ENCODE measurements at places on chromosomes 3 and 15.

- DNase-seq = no peak
Measured at GRCh38 chr3:17645074-17645698, 97.2 kb downstream of the TBC1D5 start.

DNA sequence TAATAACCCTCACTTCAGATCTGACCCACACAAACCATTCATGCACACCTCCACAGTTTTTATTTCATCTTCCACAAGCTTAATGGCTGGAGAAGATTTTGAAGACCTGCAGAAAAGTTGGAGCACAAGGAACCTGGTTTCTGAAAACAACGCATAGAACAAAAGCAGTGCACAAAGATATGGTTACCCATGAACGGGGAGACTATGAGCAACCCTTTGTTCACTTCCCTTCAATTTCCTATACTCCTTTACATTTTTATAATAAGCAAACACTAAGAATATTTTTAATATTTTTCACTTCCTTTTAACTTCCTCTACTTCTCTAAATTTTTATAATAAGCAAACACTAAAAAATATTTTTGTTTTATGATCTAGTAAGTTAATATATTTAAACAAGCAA is 103.5 kb upstream of the UBE2E2 start:
- DNase-seq = no peak

DNA sequence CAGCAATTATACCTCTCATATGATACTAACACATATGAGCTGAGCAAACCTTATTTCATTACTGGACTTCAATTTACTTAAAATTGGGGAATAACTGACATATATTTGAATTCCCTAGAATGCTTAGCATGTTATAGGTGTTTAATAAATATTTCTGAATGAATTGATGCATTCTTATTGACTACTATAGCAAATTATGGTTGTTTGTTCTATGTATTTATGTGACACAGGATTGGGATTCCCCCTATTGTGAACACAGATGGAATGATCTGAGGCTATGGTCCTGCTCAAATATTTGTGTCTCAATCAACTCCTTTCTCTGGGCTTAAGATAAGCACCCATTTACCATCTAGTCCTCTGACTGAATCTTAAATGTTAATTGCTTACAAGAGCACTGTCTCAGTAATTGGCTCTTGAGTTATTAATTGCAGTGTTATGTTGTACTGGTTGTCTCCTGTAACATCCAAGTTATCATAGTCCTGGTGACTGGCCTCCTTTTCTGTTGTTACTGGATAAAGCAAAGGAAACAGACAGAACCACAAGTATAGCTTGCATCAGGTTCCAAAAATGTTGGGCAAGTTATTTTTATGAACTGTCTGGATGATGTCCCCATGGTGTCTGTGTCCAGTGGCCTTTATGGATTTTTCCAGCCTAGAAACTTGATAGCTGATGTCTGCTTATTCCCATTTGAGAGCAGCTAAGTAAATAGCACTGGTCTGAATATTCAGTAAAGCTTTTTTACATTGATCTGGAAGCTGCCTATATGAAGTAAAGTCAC is 2.3 kb upstream of the UACA start:
- DNase-seq = no peak

DNA sequence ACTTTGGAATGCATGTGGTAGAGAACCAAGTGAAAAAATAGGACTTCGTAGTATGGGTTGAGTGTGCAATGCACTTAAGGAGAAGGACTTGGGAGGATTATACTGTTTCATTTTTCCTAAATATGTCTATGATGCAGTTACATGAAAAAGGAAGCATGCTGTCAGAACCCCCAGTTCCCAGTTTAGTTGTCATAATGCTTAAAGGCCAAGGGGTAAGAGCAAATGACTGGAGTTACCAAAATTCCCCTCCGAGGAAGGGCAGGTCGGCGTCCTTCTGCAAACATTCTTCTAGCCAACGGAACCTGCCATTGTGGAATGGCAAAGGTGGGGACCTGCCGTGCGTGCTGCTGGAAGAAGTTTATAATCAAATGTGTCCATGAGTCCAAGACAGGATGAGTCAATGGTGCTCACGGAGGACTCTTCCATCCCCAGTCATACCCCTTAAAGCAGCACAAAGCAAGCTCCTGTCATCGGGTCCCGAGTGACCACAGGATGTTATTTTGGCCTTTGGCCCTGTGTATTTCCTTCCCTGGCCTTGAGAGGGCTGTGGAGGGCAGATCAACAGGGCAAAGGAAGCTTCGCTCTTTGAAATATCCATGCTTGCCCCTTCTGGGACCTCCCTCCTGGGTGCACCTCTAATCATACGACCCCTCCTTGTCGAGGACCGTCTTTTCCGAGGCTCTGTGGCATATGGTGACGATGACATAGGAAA is 93.2 kb downstream of the SLCO3A1 start:
- no peak for DNase-seq

- no peak for DNase-seq
Measured at GRCh38 chr3:127719369-127719768, 46.6 kb downstream of the ABTB1 start.

DNA sequence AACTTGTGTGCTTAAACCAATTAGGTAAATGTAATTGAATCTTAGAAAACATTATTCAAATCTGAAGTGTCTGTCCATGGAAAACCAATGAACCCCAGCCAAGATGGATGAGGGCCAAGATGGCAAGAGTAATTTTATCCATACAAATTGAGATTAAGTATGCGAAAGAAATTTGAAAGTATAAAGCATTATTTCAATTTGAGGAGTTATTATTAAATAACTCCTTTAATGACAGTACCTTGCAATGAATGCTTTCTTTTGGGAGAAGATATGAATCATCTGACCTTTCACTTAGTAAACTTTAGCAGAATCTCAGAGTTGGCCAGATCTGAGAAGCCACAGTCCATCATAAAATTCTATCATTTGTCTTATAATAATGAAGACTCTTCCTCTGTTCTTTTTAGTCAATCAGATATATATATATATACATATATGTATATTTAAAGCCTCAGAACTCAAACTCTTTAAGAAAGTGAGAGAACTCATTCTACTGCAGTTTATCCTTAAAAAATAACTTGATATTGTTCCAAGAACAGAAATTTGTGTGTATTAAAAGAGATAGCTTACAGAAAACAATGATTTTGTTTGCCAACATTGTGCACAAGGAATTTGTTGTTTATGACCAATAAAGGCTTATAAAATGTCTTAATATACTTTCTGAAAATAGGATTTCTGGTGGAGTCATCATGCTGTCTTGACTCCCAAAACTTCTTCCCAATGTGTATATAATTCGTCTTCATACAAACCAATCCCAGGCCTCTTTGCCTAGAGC is 434.8 kb upstream of the THBS1 start:
- no peak for DNase-seq

- DNase-seq = no peak
Measured at GRCh38 chr15:64341961-64342360, 14.0 kb downstream of the CSNK1G1 start.

DNA sequence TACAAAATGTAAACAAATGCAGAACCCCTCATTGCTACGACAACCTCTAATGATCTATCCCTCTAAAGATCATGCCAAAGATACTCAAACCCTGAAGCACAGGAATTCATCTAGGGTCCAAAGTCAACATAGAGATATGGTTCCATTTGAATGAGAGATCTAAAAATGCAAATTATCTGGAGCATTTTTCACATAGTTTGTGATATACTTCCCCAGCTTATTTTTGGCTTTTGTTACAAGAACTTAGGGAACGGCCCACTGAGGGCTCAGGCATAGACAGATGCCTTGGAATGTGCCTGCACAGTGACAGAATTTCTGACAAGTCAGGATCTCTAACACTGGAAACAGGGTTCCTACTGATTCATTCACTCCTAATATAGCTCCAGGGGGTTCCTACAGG is 258.9 kb upstream of the THBS1 start:
- DNase-seq = no peak

GRCh38 chr3:162704799-162705385 is 1208.3 kb downstream of the OTOL1 start:
- DNase-seq = no peak

- no peak for DNase-seq
Measured at GRCh38 chr15:77831986-77832385, 199.3 kb upstream of the LINGO1 start.

DNA sequence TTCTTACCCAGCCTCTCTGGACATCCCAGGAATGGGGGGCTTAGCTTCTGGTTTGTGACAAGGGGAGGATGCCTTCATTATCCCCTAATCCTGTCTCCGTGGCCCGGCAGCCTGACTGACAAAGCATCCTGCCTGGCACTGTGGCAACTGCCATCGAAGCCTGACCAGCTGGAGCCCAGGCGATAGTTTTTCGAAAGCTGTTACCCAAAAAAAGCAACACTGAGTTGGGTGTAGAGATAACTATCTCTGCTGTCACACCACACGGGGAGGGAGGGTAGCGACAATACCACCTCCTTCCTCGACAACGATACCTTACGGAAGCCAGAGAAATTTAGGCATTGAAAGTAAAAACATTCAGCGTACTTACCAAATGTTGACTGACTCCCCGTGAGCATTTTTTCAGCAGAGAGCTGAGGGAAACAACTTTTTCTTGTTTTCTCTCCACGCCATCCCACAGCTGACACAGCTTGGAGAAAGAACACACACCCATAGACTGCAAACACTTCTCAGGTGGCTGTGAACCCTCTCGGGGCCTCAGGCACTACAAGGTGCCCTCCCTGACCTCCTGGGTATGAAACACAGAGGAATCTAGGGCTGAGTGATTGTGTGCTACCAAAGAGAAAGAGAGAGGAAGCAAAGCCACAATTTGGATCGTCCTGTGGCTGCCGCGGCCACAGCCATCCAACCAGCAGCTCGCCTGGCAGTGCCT is 361.9 kb upstream of the ICE2 start:
- DNase-seq = no peak

- no peak for DNase-seq
Measured at GRCh38 chr15:74290645-74291044, 54.5 kb downstream of the CCDC33 start.

GRCh38 chr15:51403072-51403878 is 61.8 kb downstream of the GLDN start:
- DNase-seq = peak; percentile 46

DNA sequence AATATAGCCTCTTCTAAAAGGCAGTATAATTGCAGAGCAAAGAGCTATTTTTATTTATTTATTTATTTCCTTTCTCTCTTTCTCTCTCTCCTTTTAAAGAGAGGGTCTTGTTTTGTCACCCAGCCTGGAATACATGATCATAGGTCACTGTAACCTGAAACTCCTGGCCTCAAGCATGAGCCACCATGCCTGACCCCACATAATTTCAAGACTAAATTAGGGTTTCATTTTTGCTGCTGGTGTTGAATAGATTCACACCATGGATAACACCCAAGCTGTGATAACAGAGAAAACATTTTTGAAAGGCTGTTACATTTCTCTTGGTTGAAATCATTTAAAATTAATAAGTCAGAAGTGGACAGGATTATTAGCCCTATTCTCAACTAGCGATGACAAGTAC is 131.6 kb downstream of the LEKR1 start:
- no peak for DNase-seq

GRCh38 chr15:90869601-90870353 is 1.4 kb downstream of the FURIN start:
- peak; percentile 95 for DNase-seq

- no peak for DNase-seq
Measured at GRCh38 chr3:23984934-23985333, 39.8 kb downstream of the NR1D2 start.

GRCh38 chr3:66115858-66116654 is 77.3 kb upstream of the MAGI1 start:
- DNase-seq = no peak

GRCh38 chr3:170695486-170696064 is 109.7 kb upstream of the SLC7A14 start:
- DNase-seq = no peak

- no peak for DNase-seq
Measured at GRCh38 chr3:173886-174285, 22.7 kb upstream of the CHL1 start.

DNA sequence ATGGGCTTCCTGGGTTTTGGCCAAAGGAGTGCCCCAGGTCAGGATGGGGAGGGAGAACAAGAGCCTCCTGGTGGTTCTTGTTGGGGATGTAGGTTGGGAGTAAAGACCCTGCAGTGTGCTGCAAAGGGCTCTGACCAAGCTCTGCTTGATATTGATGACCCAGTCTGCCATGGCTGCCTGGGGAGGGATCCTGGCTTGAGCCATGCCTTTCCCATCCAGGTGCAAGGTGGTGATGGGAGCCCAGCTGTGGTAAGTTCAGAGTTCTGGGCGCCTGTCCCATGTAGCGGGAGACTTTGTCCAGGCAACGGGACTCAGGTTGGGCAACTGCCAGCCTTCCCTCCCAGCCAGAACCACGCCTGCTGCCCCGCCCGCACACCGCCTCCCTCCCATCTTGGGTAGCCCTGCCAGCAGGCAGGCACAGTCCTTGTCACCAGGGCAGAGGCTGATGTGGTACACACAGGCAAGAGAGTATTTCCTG is 2.6 kb downstream of the GNAI2 start:
- no peak for DNase-seq

DNA sequence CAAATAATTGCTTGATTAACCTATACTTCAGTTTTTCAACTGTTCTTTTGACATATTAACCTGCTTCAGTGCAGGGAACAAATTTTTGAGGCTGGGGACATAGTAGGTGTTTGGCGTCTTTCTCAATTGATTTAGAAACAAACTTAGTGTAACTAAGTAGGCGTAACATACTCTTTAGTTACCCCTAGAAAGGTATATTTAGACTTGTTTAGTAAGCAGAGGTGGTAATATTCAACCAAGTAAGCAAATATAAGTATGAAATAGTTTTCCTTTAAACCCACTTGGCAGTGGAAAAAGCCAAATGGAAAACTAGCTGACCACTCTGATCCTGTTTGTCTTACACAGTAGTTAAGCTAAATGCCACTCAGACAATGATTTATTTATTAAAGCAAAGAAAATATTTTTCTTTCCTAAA is 113.2 kb downstream of the MBNL1 start:
- DNase-seq = no peak

DNA sequence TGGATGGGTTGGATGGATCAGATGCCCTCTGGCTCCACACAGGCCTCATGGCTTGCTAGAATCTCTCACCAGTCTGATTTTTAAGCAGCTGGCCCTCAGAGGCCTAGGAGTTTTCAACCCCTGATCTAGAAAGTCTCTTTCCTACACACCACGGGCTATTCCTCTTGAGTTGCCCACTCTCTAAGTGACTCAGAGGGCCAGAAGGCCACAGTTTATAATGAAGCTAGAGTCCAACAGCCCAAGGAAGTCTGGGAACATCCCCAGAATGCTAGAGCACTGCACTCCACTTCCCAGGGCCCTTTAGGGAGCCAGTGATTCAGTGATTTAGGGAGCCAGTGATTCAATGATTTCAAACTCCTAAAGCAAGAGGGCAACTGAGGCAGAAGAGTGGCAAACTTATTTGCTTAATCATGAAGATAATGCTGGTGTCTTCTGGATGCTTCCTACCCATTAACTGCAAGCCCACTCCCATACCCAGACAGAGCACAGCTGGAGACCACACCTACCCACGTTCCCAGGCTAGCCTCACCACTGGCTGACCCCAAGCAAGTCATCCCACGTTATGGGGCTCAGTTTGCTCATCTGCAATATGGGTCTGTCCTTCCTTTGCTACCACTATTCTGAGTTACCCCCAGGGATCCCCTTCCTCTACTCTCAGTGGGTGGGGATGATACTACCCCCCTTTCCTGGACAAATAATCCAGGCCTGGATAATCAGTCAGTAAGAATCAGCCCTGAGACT is 36.7 kb downstream of the ABTB1 start:
- no peak for DNase-seq

GRCh38 chr3:94294806-94295205 is 231.9 kb downstream of the NSUN3 start:
- DNase-seq = no peak
